Bronchial epithelial cell (primary cell): ENCODE measurements at places on chromosomes 11 and 22. TPM values are rescaled to one million over a fixed set of nuclear protein-coding genes. Genes with fewer than 3 reads are reported as not detected.

GRCh38 chr11:69808667-69809086 lies 10.5 kb downstream of the FGF3 start:
- no peak for DNase-seq

The CRYBB2 gene
- not detected in 2 replicates for total RNA-seq

The SLC22A8 gene
- total RNA-seq: not detected in 2 replicates

GRCh38 chr22:46362203-46362933 lies 26.9 kb downstream of the TRMU start:
- no peak for DNase-seq

The RIMBP3C gene
- under 0.01 TPM in 2 replicates for total RNA-seq

- no peak for DNase-seq
Measured at GRCh38 chr11:73975479-73975757, 7.2 kb downstream of the UCP2 start.

- DNase-seq: no peak
Measured at GRCh38 chr11:86106916-86107315, 38.0 kb upstream of the PICALM start.

The PAMR1 gene
- 3.1 and 5.3 TPM in 2 replicates for total RNA-seq

DNA sequence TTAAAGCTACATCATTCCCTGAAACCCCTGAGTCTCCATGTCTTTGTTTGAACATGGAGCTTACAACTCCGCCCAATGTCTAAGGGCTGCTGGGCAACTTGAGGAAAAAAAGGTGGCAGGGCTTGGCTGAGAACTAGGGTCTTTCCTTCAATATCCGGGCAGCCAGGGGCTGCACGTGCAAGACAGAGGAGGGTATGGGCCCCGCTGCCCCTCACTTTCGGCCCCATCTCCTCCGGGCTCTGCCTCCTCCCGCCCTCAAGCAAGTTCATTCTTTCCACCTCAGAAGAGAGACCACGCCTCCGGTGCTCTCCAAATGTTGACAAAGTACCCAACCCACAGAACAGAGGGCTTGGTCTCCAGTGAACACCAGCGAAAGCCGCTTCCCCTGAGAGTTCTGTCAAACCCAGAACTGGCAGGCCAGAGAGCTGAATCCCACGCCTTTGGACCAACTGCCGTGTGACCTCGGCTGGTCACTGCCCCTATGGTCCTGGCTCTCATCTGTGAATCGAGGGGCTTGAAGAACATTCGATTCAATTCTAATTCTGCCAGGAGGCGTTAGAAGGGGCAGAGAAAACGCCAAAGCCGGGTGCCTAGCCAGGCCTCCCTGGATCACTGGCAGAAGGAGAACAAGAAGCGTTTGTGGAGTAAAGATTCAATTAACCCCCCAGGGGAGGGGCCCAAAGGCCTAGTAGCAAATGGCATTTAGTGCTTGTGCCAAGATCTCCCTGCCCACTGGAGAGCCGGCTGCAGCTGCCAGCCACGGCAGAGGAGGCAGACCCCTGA lies 7.3 kb downstream of the PDGFB start:
- no peak for DNase-seq

DNA sequence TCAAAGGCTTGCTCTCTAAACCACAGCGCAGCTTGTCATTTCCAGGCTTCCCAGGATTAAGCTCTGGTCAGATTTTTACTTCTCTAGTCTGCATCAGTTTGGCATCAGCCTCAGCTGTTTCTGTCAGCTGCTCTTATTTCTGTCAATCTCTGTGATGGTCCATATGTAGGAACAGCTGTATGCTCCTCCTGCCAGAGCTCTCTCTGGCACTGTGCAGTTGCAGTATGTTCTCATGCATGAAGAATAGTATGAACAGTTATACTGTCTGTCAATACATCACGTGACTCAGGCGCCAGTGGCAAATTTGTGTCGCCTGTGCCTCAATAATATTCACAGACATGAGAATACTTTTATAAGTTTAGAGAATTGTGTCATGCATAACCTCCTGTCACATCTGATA lies 6.7 kb downstream of the OR6M1 start:
- no peak for DNase-seq

DNA sequence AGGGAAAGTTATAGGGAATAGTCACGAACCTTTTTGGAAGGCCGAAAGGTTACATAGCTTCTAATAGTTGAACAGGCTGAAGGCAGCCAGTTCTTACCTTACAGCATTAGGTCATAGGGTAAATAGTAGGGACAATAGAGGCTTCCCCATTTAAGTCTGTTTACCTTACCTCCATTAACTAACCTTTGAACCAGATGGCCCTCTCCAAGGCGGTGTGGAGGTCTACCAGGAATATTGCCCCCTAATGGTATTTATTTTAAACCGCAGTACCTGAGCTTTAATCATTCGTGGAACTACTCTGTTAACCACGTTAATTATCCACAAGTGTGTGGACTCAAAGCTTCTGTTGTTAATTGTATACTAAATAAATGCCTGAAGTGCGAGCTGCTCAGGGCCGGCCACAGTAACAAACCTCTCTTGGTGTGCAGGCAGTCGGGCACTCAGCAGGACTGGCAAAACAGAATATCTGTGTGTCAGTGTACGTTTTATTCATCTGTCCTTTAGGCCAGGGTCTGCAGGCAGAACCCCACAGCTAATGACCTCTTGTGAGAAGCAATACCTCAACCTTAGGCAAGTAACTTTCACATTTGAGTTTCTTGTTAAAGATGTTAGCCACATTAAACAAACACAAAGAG lies 81.7 kb downstream of the PRCP start:
- DNase-seq: no peak

GRCh38 chr22:19654338-19654987 lies 59.8 kb upstream of the SEPTIN5 start:
- no peak for DNase-seq
